Naive B cell (primary cell): ENCODE measurements at places on chromosomes 3 and 15.

GRCh38 chr15:90422936-90423335, 34.9 kb downstream of the IQGAP1 start:
- no peak for DNase-seq

- no peak for DNase-seq
Observed at GRCh38 chr3:45560281-45560971, 34.1 kb upstream of the LIMD1 start.

GRCh38 chr3:136114421-136114820, 81.7 kb downstream of the MSL2 start:
- DNase-seq: no peak

- no peak for DNase-seq
Observed at GRCh38 chr15:30962079-30962478, 29.3 kb downstream of the MTMR10 start.

DNA sequence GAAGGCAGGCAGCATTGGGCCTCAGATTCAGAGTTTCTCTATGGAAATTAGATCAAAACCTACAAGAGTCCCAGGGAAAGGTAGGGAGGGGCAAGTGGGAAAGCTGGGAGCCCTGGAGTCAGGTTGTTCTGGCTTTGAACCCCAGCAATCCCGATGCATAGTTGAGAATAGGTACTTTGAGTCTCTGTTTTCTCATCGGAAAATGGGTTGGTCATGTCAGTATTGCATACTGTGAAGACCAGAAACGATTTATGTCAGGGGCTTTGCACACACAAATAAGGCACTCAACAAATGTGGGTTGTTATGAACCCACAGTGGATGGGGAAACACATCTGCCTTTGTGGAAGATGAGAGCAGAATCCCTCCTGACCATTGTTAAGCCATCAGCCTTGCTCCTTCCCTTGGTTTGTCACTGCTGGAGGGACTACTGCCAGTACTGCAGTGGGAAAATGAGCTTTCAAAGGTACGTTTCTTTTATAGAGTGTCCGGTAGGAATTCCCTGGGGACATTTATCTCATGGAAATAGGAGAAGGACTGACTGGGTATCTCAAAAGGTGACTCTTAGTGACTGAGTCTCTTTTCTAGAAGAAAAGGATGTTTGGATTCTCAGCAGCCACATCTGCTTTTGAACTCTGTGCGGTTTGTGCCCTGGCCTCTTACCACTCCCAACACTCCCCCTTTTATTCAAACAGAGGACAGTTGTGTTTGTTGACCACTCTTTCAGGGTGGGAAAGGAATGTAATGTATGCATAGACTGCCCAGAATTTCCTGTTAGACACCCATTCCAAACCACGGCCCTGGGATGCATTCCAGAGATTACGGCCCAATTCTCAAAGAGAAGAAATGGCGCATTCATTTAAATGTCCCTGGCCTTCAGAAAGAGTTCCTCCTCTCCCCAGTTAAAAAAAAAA, 54.6 kb upstream of the VILL start:
- no peak for DNase-seq

- DNase-seq: no peak
Observed at GRCh38 chr3:3133500-3133899, 6.8 kb downstream of the TRNT1 start.

DNA sequence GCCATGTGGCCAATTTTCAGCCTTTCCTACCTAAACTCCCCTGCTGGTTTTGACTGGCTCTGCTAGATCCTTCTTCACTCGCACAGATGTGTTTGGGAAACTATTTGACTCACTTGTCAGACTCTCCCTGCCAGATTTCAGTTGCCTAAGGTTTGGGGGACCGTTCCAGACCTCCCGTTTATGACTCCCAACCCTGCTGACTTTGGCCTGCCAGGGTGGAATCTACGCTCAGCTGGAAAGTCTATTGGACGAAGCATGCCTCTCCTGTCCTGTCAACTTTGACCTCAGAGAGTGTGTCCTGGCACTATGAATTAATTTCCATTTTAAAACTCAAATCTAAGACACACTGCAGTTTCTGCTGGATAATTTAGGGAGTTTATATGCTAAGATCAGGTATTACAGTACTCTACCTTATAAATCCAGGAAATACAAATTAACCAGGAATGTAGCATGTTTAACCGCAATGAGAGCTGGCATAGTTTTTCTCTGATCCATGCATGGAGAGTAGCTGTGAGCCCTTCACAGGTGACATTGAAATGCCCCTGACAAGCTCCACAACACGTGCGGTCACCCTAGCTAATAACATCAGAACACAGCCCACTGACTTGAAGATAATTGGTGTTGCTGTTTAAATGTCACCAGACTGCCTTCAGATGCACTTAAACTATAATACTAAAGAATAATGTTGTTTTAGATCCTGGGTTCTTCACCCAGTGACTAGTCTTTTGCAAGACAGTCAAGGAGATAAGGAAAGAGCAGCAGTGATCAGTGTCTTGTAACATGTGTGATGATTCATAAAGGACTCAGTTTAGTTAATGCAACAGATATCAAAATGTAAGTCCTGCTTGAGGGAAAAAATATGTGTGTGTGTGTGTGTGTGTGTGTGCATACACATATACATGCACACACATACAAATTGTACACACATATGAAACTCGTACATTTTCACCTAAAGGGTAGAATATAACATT, 223.0 kb upstream of the MCTP2 start:
- DNase-seq: no peak

GRCh38 chr15:93417156-93417555, 328.1 kb upstream of the RGMA start:
- DNase-seq: no peak

GRCh38 chr3:150385296-150386242, 22.5 kb upstream of the TSC22D2 start:
- DNase-seq: peak; percentile 60

DNA sequence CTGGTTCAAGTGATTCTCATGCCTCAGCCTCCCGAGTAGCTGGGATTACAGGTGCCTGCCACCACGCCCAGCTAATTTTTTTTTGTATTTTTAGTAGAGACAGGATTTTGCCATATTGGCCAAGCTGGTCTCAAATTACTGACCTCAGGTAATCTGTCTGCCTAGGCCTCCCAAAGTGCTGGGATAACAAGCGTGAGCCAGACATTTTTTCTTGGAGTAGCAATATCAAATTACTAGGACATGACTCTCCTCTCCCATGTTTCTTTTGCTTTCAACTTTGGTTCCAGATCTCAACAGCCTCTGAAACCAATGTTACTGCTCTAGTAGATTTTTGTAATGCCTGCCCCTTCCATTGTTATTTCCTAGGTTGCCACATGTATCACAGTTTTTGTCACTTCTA, 462.0 kb downstream of the GBE1 start:
- no peak for DNase-seq

GRCh38 chr3:180457225-180457624, 144.7 kb upstream of the TTC14 start:
- DNase-seq: no peak

DNA sequence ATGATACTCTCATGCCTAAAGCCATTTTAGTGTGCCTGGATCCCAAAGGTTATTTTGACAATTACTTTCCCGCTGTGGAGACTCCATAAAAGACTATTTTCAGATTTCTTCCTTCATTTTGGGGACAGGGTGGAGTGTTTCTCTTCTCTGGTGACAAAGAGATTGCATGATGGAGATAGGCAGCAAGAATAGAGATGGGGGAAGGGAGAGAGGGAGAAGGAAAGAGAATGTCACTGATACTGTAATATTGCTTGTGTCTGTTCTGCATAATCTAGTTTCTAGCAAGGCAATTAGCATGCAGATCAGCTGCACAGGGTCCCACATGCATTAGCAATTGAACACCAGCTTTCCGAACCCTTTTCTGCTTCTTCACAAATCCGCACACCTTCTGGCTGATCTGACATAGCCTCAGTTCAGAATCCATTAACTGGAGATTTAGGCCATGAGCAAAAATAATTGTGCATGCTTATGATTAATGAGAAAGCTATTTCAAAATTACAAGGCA, 222.4 kb downstream of the OXSM start:
- no peak for DNase-seq

DNA sequence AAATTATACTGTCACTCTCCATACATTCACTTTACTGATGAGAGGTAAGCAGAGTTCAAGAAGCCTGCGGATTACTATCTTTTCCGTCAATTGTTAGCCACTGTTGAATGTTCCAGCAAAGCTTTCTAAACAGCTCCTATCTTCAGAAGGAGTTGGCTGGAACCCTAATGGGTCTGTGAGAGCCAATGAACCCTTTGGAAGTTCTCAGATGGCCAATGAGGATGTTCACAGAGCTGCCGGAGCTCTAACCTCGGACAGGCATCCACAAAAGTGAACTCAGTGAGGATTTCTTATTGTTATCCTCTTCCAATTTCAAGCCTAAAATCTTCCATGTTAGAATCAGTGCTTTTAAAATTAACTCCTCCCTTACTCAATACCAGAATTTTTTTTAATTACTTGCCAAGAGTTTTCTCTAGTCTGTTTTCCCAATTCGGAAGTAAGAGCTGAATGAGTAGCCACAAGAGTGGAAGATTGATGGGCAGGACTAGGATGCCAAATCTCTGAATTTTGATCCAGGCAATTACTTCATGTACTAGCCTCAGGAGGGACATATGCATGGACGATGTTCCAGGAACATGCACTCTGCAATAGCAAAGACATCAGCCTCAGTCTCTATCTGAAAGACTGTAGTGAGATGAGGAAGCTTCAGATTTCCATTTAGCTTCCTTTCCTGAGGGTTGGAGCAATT, 78.1 kb downstream of the AGBL1 start:
- DNase-seq: no peak

DNA sequence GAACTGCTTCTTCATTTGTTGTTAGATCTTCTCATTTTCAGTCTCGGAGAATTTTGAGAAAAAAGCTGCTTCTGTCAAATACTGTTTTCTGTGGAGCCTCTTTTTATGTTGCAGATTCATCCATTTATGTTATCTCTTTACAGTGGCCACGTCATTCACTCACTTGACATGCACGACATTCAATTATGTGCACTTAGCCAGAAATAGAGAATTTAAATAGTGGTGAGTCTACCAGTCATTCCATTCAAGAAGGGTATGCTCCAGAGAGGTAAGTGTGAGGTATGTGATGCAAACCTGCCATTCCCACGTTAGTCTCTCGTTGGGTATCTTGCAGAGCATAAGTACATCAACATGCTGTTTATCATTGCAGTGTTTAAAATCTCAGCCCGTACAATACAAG, 9.8 kb downstream of the ARPP19 start:
- no peak for DNase-seq
